ENCODE measurements at places on chromosomes 11 and 22. TPM values are rescaled to one million over a fixed set of nuclear protein-coding genes. Genes with fewer than 3 reads are reported as not detected.
A peak's percentile ranks its signal among the peaks of the same experiment; 100 is the strongest.

SCN3B gene
- 15.6 TPM for polyA plus RNA-seq

DNA sequence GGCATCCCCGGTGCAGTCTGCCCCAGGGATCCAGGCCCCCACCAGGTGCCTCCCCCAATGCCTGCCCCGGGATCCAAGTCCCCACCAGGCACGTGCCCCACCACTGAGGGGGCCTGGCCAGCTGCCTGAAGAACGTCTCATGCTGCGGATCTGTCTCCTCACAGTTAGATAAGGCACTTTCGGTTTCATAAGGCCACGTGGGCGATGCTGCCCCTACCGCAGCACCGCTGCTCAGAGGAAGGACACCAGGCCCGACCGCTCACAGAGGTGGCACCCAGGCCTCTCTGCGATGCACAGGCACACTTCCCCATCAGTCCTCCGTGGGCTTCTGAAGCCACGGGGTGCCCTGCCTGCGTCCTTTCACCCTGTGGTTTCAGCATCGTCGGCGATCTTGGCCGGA lies 68.1 kb upstream of the BID start:
- DNase-seq, result no peak

DNA sequence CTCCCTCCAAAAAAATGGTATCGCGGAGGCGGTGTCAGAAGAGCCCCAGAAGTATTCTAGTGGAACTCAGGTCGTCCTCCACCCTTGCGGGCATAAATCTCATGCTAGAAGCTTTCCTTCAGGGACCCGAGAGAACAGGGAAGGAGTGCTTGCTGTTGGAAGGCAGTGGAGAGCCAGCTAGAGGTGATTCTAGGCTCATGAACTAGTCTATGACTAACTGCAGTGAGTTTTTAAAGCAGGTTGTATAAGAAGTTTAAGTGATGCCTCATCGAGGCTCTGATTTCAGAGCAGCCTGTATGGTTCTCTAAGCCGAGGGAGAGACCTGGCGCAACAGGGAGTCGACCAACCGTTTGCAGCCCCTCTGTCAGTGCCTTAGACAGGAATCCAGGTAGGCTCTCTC lies 85.7 kb downstream of the TBC1D22A start:
- no peak for DNase-seq

MRGPRE gene
- polyA plus RNA-seq, result not detected

DNA sequence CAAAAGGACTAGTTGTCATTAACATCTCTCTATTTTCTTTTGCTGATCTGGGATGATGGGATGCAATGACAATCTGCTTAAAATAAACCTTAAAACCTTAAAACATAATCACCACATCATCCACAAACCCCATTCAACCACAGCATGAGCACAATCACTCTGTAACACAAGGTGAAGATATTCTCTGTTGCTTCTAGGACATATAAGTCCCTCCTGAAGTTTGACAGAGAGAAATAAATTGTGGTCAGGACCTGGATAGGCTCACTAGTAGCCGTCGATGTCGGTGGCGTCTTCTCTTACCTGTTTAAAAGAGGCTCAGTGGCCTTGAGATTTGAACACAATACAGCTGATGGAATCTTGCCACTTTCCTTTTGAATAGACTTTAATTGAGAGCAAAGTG lies 47.9 kb downstream of the WT1 start:
- DNase-seq, result no peak

- DNase-seq, result no peak
Observed at GRCh38 chr22:26481694-26482093, 1.9 kb downstream of the HPS4 start.

SNX32 gene
- 0.05 TPM for polyA plus RNA-seq

UBASH3B gene
- polyA plus RNA-seq, result 1.4 TPM

DNA sequence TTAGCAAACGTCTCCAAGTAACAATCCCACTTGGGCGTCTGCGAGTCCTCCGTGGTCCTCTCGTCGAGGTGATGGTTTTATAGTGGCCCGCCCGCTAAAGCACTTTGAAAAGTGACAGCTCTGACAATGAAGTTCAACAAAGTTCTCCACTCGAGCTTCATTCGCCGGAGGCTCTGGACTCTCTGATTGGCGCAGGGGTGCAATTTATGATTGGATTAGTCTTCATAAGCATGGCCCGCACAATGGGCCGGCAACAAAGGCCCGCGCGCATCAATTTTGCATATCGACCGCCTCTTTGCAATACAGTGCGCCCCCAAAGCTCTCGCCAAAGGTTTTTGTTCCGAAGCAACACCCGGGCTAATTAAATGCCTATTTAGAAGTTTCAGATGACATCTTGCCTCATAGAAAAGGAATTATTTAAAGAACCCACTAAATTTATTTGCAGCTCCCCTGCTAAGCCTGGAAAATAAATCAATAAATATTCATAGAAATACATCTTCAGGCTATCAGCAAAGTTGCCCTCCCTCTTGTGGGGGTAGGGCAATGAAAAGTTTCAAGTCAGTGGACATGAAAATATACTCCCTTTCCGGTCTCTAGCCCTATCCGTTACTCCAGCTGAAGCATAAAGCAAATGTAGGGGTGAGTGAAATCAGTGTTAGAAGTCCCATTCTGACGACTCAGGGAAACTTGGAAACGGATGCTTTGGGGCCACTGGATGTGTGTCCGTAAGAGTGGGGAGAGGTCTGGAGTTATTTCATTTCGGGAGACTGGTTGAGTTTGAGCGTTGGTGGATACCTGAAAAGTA lies at the start of gene DBX1:
DBX1 (minus strand) TSS at position 51 of the 805 bp plus-strand sequence. CDS start 151 bp downstream, outside the sequence.
- DNase-seq, result no peak

RPUSD4 gene
- 128 TPM for polyA plus RNA-seq

DNA sequence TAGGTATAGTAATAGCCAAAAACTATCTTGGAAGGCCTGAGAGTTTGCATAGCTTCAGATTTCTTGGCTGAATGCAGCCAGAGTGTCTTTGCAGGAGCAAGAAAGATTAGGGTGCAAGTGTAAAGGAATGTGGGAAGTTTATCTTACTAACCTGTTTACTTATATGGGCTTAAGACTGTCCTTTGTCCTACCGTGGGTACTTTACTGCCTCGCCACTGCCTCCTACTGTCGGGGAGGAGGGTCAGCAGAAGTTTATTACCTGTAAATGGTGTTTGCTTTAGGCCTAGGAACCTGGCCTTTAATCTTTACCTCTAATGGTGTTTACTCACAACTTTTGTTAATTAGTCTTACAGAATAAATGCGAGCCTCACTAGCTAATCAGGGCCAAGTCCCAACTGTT lies 633.8 kb downstream of the DLG2 start:
- DNase-seq, result no peak

- no peak for DNase-seq
Observed at GRCh38 chr11:131499199-131499598, 128.8 kb downstream of the NTM start.

GRCh38 chr11:88420165-88420791 lies 82.7 kb upstream of the CTSC start:
- DNase-seq, result peak; percentile 30

GRCh38 chr11:824942-825341 lies 2.8 kb upstream of the CRACR2B start:
- DNase-seq, result no peak
